ENCODE measurements at places on chromosomes 16 and 17. TPM values are rescaled to one million over a fixed set of nuclear protein-coding genes. Genes with fewer than 3 reads are reported as not detected.

TNFRSF12A gene
- 4.2 TPM for total RNA-seq

DNA sequence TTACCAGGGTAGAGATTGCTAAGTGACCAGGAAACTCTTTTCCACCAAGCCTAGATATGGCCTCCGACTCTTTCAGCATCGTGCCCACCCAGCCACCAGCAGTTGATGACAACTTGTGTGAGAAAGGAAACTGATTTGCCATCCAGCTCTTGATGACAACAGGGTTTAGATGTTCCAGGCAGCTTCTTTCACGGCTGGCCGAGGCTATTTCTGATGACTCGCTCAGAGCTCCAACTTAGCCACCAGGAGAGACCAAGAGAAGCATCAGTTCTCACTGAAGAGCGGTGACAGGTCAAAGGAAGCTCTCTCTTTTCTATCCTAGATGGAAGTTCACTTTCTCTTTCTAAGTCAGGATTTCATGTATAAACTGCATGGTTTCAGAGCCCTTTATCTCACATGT, 61.2 kb downstream of the MPHOSPH6 start:
- H3K4me1 ChIP-seq, result no peaks in the 10 kb centered on the region
- H3K36me3 ChIP-seq, result no peaks in the 10 kb centered on the region
- no peaks in the 10 kb centered on the region for H3K27me3 ChIP-seq
- no peak overlapping the region for H3K27ac ChIP-seq
- no peak for DNase-seq

GRCh38 chr16:6484935-6485334, 847.7 kb upstream of the RBFOX1 start:
- no peaks in the 10 kb centered on the region for H3K36me3 ChIP-seq
- DNase-seq, result no peak
- no peak overlapping the region for H3K4me3 ChIP-seq
- H3K4me1 ChIP-seq, result peaks cover 7% of the 10 kb centered on the region
- no peak overlapping the region for H3K27ac ChIP-seq
- peaks cover 2% of the 10 kb centered on the region for H3K27me3 ChIP-seq

DNA sequence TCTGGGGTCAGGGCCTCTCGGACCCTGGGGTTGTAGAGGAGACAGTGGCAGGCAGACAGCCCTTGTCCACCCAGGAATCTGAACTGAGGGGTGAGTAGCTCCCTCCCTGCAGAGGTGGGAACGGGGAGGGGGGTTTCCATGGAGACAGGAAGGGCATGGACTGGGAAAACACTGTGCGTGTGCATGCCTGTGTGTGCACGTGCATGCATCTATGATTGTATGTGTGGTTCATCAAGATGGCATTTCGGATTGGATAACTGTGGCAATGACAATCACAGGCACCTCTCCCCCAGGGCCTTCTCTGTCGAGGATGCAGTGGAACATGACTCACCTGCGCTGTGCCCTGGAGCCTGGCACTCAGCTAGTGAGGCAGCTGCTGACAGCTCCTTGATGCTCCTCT, 6.1 kb upstream of the CD300C start:
- no peaks in the 10 kb centered on the region for H3K4me1 ChIP-seq
- no peak overlapping the region for H3K4me3 ChIP-seq
- H3K27ac ChIP-seq, result no peak overlapping the region
- DNase-seq, result no peak

DNA sequence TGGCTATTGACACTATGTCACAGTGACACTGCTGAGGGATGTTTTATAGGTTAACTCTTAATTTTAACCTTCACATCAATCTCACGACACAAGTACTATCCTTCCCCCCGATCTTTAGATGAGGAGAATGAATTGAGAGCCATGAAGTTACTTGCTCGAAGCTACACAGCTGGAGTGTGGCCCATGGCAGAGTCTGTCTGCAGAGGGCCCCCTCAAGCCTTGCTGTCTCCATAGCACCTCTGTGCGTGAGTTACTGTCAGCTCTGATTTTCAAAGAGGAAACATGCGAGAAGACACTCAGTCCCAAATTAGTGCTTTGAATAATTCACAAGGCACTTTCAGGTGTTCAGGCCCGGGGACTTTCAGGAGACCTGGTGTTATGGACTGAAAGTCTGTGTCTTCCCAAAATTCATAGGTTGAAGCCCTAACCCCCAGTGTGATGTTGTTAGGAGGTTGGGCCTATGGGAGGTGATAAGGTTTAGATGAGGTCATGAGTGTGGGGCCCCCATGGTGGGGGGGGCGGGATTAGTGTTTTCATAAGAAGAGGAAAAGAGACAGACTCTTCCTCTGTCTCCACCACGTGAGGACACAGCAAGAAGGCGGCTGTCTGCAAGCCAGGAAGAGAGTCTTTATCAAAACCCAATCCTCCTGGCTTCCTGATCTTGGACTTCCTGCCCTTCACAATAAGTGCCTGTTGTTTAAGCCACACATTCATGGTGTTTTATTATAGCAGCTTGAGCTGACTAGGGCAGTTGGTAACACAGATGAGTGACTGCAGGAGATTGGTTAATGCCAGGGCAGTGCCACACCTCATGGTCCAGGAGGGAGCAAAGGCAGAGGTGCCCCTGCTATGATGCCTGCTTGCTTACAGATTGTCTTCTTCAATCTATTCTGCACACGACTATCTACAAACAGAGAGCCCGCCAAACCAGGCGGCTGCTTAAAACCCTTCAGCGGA, 281.8 kb downstream of the HAPSTR1 start:
- H3K4me3 ChIP-seq, result no peak overlapping the region
- DNase-seq, result no peak
- no peaks in the 10 kb centered on the region for H3K36me3 ChIP-seq

GRCh38 chr16:72997141-72997542, 50.8 kb downstream of the ZFHX3 start:
- H3K27me3 ChIP-seq, result peaks cover 11% of the 10 kb centered on the region
- DNase-seq, result no peak
- no peak overlapping the region for H3K4me3 ChIP-seq
- H3K36me3 ChIP-seq, result peaks cover 9% of the 10 kb centered on the region
- H3K27ac ChIP-seq, result no peak overlapping the region
- H3K4me1 ChIP-seq, result peaks cover 28% of the 10 kb centered on the region

GRCh38 chr16:51161440-51162195, 10.5 kb upstream of the SALL1 start:
- H3K27ac ChIP-seq, result peak overlapping the region; percentile 13
- H3K4me1 ChIP-seq, result peaks cover 61% of the 10 kb centered on the region
- peaks cover 10% of the 10 kb centered on the region for H3K27me3 ChIP-seq
- no peaks in the 10 kb centered on the region for H3K36me3 ChIP-seq
- H3K4me3 ChIP-seq, result no peak overlapping the region

DNA sequence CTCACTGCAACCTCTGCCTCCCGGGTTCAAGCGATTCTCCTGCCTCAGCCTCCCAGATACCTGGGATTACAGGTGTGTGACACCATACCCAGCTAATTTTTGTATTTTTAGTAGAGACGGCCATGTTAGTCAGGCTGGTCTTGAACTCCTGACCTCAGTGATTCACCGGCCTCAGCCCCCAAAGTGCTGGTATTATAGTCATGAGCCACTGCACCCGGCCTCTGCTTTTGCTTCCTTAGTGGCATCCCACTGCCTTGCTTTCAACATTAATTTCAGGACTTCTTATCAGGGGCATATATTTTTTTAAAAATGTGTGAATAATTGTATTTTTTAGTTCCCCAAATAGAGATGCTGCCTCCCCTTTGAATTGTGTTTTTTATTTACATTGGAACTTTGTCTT, 98.8 kb downstream of the SYCE1L start:
- H3K4me3 ChIP-seq, result no peak overlapping the region
- H3K36me3 ChIP-seq, result no peaks in the 10 kb centered on the region
- H3K4me1 ChIP-seq, result no peaks in the 10 kb centered on the region
- H3K27ac ChIP-seq, result no peak overlapping the region
- DNase-seq, result no peak

DNA sequence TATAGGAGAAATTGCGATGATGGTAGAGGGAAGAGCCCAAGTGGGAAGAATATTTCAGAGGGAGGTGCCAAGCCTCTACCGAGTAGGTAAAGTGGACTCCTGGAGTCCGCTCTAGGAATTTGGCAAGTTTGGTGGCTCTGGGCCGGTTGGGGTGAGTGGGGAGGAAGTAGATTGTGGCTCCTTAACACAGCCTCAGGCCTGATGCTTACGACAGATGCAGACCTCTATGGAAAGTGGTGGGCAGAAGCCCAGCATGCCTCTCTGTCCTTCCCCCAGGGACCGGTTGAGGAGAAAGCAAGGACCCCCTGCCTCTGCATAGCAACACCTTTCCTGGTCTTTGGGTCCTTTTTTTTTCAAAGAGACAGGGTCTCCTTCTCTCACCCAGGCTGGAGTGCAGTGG, 55.9 kb upstream of the SIAH1 start:
- no peaks in the 10 kb centered on the region for H3K4me1 ChIP-seq
- H3K27ac ChIP-seq, result no peak overlapping the region
- H3K4me3 ChIP-seq, result no peak overlapping the region
- no peaks in the 10 kb centered on the region for H3K36me3 ChIP-seq
- H3K27me3 ChIP-seq, result no peaks in the 10 kb centered on the region
- no peak for DNase-seq

OR3A3 gene
- not detected for total RNA-seq

- H3K4me3 ChIP-seq, result no peak overlapping the region
- H3K27ac ChIP-seq, result no peak overlapping the region
- peaks cover 14% of the 10 kb centered on the region for H3K36me3 ChIP-seq
These were observed 51.6 kb downstream of the NT5M start for GRCh38 chr17:17354560-17355349.

GRCh38 chr17:82098939-82099763, 1.1 kb upstream of the FASN start:
- H3K36me3 ChIP-seq, result no peaks in the 10 kb centered on the region
- H3K4me1 ChIP-seq, result peaks cover 5% of the 10 kb centered on the region
- DNase-seq, result no peak
- H3K4me3 ChIP-seq, result peak overlapping the region; percentile 75

GRCh38 chr17:21508211-21508610, 132.1 kb downstream of the KCNJ12 start:
- peaks cover 15% of the 10 kb centered on the region for H3K4me1 ChIP-seq
- H3K27ac ChIP-seq, result no peak overlapping the region

GRCh38 chr16:3101018-3101840, 2.1 kb upstream of the ZSCAN10 start:
- H3K36me3 ChIP-seq, result no peaks in the 10 kb centered on the region
- peaks cover 16% of the 10 kb centered on the region for H3K27me3 ChIP-seq
- no peak overlapping the region for H3K27ac ChIP-seq
- no peak for DNase-seq
- H3K4me3 ChIP-seq, result no peak overlapping the region

TIMP2 gene
- total RNA-seq, result 121 TPM

KRT222 gene
- total RNA-seq, result 1.3 TPM

PRKCB gene
- 0.69 TPM for total RNA-seq

Measured in glutamatergic neuron (in vitro differentiated cells).